ENCODE measurements at places on chromosomes 1 and 21.

DNA sequence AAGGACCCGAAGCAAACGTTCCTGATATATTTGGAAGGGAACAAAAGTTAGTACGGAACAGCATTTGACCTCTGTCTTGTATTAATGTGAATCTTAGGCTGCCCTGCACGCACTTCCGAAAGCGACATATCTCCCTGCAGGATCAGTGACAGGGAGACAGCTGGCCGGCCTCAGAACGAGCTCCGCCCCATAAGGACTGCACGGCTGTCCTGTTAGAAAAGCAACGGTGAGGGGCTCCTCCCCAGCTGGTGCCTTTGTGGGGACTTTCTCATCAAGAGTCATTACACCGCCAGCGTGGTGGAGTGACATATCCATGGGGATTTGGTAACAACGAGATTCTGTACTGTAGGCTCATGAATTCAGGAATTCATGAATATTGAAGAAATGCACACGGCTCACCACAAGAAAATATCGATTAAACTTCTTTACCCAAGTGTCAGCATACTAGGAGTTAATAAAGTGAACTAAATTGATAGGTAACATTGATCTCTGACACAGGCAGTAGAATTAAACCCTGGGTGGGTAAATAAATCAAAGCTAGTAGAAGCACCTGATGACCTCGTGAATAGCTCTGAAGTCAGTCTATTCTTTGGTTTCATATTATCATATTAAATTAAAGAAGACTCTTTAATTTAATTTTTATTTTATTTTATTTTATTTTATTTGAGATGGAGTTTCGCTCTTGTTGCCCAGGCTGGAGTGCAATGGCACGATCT, 8.1 kb upstream of the GREM2 start:
- peak; percentile 42 for DNase-seq

- DNase-seq, result no peak
Observed at GRCh38 chr1:184376369-184376768, 10.5 kb upstream of the C1orf21 start.

GRCh38 chr21:27837936-27838335, 871.0 kb upstream of the ADAMTS5 start:
- DNase-seq, result no peak

DNA sequence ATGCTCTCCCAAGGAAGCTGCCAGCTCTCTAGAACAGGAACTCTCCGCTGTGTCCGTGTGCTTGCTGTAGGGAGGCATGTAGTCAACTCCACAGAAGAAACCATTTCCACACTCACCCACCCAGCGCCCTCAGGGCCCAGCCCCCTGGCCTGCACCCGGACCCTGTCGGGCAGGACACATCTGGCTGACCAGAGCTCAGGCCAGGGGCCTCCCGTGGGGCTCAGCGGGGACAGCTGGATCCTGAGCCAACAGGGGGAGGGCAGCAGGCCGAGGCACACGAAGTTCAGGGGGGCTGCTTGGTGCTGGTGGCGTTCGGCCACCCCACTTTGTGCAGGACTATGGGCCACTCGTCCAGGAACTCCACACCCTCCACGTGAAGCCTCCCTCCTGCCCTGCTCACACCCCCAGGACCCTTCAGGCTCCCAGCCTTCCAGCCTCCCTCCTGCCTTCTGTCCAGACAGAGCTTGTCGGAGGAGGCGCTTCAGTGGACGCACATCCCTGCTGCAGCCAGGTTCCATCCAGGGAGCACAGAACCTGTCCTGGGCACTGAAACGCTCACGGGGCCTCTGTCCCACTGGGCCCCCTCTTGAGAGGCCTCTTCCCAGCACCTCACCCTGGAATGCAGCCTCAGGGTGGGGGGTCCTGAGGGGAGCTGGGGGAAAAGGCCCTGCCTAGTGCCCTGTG, 15.0 kb upstream of the FAAP20 start:
- no peak for DNase-seq

- DNase-seq, result no peak
Observed at GRCh38 chr21:31354604-31355443, 10.8 kb upstream of the TIAM1 start.

DNA sequence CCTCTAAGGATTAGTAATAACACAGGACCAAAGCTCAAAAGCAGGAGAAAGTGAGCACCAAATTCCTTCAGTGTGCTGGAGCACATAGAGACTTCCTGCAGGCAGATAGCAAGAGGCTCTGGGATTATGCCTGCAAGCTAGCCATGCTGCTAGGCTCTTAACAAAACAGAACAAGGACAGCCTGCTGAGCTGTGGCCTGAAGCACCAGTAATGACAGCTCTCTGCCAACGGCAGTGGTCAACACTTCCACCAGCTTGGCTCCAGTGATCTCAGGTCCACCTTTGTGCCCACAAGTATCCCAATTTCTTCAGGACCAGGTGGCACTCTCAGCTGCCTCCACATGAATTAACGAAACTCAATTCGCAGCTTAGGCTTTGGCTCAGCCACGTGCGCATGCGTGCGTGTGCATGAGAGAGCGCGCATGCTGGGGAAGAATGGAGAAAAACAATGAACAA, 64.2 kb downstream of the SLC45A1 start:
- DNase-seq, result no peak

DNA sequence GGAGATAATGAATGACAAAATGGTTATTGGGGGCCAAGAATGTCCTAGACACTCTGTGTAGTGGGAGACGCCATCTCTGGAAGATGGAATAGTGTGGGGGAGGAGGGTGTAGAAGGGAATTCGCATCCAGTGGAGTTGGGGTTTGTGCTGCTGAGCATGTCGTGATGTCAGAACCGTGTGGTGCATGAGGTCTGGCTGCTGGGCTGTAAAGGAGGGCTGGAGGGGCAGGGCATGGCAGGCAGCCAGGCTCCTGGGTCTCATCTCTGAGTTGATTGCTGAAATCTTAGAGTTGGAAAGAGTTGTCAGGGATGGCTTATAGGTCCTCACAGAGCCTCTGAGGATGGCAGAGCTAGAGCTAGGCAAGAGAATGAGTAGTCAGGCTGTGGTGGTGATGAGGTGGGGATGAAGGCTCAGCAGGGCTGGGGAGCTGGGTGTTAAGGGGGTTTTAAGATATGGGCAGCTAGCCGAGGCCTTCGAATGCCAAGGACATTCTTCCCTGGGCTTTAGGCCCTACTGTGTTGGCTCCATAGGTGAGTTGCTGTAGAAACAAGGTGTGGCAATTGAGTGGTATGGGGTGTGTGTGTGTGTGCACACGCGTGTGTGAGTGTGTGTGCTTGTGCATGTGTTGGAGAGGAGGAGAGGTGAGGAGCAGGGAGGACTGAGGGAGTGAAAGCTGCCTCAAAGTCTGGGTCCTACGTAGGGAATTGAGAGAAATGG, 1.9 kb downstream of the PPFIA4 start:
- DNase-seq, result no peak

DNA sequence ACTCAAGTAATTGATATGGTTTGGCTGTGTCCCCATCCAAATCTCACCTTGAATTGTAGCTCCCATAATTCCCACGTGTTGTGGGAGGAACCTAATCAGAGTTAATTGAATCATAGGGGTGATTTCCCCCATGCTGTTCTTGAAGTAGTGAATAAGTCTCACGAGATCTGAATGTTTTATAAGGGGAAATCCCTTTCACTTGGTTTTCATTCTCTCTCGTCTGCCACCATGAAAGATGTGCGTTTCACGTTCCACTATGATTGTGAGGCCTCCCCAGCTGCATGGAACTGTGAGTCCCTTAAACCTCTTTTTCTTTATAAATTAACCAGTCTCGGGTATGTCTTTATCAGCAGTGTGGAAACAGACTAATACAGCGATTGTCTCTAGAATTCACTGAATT, 135.4 kb downstream of the BACH1 start:
- DNase-seq, result no peak

DNA sequence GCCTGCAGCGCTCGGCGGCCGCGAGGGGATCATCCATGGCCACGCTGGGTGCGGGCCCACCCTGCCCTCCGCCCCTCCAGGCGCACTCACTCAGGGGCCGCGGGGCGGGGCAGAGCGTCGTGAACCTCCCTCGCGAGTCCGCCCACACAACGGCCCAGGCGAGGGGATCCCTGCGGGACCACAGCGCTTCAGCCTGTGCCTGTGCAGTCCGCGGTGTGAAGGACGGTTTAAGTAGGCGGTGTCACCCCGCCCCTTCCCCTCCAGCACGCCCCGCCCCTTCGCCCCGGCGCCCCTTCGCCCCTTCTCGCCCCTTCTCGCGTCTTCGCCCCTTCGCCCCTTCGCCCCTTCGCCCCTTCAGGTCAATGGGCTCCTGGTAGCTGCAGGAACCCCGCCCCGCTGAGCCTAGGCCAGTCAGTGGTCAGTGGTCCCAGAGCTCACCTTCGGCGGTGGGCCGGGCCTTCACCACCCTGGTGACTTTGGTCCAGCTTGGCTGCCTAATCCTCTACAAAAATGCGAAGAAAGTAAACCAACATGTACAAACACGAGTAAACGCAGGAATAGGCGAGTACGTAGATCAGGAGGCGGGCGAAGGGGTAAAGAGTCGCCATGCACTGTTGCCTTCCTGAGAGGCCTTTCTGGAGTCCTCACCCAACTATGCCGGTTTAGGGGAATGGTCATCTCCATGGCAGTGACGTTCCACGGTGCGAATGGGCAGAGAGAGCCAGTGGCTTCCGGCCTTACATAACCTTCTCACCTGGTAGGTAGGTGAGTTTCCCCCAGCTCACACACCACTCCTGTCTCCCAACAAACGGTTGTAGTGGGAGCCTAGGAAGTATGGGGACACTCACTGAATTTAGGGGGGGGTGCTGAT, 19.6 kb upstream of the DMRTB1 start:
- no peak for DNase-seq

DNA sequence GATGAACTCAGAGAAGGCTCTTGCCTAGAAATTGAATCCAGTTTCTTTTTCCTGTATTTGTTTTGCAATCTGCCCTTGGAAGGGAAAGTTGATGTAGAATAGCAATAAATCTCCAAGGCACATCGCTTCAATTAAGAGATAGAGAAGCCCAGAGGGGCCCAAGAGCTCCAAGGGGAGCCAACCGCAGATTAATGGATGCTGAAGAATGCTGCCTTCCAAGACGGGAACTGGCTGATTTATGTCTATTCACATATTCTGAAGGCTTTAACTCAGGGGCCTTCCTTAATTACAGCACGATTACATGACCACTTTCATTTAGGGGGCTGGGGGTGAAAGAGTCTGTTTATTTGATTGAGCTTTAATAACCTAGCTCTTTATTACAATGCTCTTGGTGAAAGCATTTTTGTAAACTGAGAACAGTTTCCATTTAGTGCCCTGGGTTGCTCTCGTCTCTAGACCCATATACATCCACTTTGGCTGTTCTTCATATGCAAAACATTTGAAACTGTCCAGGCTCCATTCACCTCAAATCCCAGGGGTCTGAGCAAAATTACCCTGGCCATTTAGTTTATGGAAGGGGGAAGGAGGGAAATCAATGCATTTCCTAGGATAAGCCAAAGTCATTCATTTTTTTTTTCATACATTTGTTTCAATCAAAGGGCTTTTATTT, 87.4 kb upstream of the CLDN14 start:
- DNase-seq, result no peak

GRCh38 chr1:182842265-182842664, 3.1 kb downstream of the DHX9 start:
- DNase-seq, result no peak

Measured in lung (tissue), 17 donors.